ENCODE measurements at places on chromosomes 1 and 21.

DNA sequence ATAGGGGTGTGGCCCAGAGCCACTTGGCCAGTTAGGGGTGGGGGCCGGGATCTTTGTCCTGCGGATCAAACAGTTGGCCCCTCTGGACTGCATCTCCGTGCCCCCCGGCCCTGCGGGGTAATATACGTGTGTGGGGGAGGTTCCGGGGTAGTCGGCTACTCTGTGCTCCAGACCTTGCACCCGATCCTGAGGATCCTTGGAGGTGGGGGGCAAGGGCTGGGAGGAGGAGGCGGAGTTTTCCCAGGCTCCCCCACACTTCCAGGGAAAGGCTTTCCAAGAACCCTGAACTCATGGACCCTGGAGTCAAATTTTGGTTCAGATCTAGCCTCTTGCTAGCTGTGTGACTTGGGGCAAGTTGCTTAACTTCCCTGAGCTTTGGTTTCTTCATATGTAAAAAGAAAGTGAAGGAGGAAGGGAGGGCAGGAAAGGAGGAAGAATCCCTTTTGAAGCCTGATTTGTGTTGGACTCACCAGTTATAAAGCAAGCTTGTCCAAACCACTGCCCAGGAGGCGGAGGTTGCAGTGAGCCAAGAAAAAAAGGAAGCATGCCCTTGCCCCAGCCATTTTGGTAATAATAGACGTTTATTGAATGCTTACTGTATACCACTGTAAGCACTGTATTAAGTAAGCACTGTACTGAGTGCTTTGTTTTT lies 686 bp downstream of the MIIP start:
- peak; percentile 14 for DNase-seq

GRCh38 chr1:191174298-191174697 lies 696.6 kb upstream of the BRINP3 start:
- DNase-seq, result no peak

DNA sequence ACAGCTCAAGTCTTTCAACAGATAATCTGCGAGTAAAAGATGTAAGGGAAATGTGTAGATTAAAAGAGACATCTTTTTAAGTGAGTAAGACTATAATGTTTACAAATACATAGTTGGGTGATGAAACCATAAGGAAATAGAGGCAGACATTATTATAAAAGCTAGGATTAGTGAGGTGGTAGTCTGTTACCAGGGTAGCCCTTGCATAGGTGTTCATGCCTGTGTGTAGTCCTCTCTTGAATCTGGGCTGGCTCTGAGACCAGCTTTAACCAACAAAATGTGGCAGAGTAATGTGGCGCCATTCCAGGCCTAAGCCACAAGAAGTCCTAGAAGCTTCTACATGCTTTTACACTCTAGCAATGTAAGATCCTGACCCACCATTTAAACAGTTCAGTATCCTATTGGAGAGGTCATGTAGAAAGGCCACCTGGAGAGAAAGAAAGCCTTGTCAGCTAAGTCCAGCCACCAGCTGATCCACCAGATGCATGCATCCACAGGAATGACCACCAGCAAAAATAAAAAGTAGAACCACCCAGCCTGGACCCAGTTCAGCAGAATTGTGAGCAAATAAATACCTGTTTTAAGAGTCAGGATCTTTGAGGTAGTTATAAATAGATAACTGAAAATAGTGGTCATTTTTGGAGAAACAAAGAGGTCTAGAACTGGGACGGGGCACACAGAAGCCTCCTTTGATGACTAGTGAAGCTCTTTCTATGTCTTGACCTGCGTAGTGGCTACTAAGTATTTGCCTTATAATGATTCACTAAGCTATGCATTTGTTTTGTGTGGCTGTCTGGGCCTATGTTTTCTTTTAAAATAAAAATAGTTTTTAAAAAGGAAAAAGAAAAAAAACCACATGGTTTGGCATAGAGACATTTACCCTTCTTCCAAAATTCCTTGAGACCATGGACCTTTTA lies 8.1 kb downstream of the NIBAN1 start:
- DNase-seq, result no peak

DNA sequence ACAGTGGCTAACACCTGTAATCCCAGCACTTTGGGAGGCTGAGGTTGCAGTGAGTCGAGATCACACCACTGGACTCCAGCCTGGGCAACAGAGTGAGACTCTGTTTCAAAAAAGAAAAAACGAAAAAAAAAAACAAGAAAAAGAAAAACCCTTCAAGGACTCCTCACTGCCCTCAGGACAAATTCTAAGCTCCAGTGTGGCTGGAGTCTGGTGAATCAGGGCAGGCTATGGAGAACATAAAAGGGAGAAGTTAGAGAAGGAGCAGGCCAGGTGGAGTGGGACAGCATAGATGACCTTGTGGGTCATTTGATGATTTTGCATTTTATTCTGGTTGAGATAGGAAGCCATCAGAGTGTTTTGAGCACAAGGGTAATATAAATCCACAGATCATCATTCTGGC lies 12.5 kb upstream of the UAP1 start:
- DNase-seq, result no peak

GRCh38 chr1:186620566-186621350 lies 59.5 kb downstream of the PTGS2 start:
- DNase-seq, result no peak

DNA sequence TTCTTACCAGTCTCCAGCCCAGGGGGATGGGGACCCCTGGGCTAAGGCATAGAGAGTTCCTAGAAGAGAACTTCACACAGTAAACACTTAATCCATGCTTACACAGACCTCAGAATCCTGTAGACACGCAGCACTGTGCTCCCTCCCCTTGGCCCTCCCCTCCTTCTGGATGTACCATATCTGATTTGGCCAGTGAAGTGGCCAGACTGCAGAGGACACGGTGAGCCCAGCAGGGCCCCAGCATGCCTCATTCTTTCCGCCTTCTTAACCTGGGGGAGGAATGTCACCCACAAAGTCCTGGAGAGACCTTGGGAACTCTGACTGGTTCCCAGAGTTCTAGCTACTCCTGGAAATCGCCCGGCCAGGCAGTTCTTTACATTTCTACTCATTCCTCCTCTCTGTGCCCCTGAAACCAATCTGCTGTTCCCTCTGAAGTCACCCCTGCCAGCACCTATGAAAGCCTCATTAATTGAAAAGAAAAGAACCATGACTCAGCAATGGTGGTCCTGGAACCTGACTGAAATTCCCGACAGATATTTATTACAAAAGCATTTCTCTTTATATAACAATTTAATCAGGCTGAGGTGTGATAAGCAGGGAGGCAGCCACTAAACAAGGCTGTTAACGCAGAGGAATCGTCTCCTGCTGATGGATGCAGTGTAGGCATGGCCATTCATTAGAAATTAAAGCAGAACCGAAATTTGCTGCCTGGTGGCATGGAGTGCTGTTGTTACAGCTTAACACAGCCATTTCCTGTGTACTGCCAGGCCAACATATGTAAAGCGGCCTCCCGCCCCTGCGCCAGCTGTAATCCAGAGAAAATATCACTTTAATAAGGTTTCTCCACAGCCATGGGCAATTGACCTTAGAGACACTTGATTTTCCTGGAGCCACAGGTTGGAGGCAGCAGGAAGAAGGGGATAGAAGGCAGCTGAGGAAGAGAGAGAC lies 74.6 kb upstream of the KCND3 start:
- DNase-seq, result no peak

GRCh38 chr1:85449356-85449755 lies 15.6 kb downstream of the DDAH1 start:
- no peak for DNase-seq

DNA sequence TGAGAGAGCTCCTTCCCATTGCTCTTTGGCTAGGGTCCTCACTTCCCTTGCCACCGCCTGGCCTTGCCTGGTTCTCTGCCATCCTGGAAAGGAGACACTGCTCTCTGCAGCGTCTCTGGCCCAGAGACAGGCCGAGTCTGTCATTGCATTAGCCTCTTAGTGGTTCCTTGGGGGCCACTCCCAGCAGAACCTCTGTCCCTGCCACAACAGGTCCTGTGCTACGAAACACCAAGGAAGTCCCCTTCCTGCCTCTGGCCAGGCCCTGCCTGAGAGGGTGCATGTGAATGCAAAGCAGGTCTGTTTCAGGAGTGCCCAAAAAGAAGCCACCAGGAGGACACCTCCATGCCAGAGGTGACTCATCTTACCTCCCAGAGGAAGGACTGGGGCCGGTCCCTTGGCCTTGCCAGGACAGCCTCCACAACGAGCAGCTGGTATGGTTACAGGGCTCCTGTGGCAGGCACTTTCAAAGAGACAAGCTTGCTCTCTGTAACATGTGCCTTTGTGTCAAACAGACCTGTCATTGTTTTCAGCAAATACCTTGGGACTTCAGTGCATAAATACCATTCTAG lies 59.6 kb downstream of the VPS26C start:
- no peak for DNase-seq

- no peak for DNase-seq
Observed at GRCh38 chr1:1770102-1770501, 8.2 kb downstream of the NADK start.

GRCh38 chr1:147292012-147292411 lies 49.5 kb downstream of the CHD1L start:
- DNase-seq, result no peak

- DNase-seq, result no peak
Observed at GRCh38 chr1:229572286-229572685, 13.8 kb upstream of the ABCB10 start.

GRCh38 chr1:58438468-58438867 lies 108.1 kb downstream of the OMA1 start:
- no peak for DNase-seq

- no peak for DNase-seq
Observed at GRCh38 chr1:12410351-12410750, 180.5 kb downstream of the VPS13D start.

DNA sequence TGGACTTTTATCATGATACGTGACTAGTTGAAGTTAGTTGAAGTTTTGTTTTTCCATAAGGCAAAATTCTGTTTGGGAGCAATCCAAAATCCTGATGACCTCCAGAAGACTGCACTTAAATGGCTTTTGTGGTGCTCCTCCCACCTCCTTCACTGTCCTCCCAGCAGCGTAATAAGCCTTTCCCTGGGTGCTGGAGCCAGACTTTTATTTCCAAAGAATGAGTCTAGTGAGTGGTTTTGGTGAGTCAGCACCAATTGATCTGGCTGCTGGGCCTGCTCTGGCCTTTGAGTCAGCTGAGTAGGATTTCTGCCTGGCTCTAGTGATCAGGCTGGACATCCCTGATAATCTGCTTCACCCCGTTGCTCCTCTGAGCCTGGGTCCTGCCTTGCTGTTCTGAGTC lies 21.7 kb upstream of the KCND3 start:
- peak; percentile 73 for DNase-seq

GRCh38 chr1:216186141-216186540 lies 237.1 kb downstream of the USH2A start:
- DNase-seq, result no peak

GRCh38 chr1:214941061-214941460 lies 141.5 kb upstream of the KCNK2 start:
- no peak for DNase-seq

- no peak for DNase-seq
Observed at GRCh38 chr1:220454155-220454777, 73.7 kb upstream of the MARK1 start.

- peak; percentile 78 for DNase-seq
Observed at GRCh38 chr1:207309745-207310273, 11.7 kb upstream of the CD55 start.

DNA sequence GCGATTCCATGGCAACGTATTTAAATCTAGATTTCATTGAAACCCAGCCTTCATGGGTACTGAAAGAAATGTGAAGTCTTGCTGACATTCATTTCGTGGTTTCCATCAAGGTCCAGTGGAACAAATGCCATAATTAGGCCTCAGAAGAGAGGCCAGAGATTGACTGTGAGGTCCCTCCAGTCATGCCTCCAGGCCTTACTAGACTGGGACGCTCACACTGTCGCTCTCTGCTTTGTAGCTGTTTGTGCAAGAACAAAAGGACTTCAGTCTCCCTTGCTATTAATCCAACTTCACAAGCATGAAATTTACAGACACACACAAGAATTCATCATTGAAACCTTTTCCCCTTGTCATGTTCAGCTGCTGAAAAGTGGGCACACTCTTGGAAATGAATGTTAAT lies 180.4 kb upstream of the FOXD3 start:
- no peak for DNase-seq

DNA sequence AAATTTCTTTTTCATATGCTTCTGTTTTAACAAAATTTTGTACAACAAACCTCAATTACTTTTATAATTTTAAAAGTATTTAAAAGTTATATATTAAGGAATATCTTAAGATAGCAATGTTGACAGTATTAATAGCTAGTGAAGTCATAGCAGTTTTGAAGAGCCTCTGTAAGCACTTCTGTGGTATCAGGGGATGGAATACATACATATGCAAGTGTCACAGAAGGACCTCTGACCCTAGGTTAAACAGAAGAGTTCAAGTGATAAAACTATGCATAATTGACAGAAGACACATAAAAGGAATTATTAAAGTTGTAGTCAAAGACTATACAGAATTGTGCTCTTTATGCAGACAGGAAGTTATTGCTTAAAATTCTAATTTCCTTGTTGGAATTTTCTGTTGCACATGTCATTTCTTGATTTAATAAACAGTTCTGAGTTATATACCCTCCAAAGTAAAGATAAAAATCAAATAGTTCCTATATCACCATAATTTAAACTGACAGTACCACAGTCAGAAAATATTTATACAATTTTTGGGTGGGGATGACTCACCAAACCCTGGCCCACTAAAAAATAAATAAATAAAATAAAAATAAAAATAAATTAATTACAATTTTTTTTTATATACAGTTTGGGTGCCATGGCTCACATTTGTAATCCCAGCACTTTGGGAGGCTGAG lies 27.1 kb downstream of the IPP start:
- no peak for DNase-seq

GRCh38 chr1:818618-819291 lies 105.0 kb upstream of the SAMD11 start:
- no peak for DNase-seq

- DNase-seq, result no peak
Observed at GRCh38 chr1:9659328-9659727, 7.8 kb downstream of the PIK3CD start.

DNA sequence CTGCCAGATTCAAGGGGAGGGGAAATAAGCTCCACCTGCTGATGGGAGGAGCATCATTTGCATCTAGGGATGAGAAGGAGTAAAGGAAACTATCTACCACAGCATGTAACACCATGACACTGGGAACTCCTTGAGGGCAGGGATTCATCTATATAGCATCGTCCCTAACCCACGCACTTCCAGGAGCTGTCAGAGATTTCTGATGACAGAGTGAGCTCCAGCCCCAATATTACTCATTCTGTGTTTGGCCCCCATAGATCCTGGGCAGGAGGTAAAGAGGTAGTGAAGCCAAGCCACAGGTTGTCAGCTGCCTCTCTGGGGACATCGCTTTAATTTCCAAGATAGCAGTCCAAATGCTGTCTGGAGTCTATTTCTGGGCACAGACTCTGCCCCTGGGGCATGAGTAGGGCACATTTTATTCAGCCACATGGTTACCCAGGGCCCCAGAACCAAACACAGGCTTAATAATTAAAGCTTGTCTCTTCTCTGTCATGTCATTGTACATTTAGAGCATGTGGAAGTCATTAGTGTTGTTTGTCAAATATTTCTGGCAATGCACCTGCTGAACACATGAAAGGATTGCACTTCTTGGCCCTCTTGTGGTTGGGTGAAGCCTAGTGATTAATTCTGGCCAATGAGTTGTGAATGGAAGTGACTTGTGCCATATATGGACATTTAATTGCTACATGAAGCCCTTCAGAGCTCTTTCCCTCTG lies 105.9 kb upstream of the POU3F1 start:
- DNase-seq, result no peak

- peak; percentile 32 for DNase-seq
Observed at GRCh38 chr21:35291973-35292627, 243.0 kb upstream of the RUNX1 start.
